ENCODE measurements at places on chromosomes 4 and X.

GRCh38 chr4:189530848-189531247 lies 409.8 kb upstream of the FRG1 start:
- DNase-seq: no peak

DNA sequence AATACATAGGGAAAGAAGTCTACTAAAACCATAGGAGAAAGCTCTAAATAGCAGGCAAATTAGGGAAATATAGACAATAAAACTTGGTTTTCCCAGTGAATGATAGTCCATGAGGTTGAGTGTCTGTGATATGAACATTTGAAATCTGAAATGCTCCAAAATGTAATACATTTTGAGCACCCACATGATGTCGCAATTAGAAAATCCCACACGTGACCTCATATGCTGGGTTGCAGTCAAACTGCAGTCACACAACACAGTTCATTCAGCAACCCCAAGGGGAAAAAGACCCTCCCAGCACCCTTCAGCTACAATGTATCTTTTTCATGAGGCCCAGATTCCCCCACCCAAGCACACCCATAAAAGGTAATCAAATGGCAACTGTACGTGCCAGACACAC lies 155.6 kb downstream of the BTC start:
- no peak for DNase-seq

- DNase-seq: no peak
Observed at GRCh38 chr4:6028168-6028567, 9.9 kb upstream of the C4orf50 start.

DNA sequence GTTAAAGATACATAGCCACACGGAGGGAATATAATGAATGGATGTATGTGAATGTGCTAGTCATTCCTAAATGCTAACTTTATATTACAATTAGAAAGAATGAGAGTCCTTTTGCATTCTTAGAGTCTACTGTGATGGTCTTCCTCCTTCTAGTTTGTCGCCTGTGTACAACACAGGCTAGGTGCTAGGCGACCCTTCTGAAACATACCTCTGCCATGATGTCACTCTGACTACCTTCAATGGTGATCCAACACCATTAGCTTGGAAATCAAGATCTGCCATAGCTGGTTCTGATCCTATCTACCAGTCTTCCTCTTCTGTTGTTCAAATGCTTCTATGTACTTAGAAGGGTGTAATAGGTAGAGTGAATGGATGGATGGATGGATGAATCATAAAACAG lies 151.2 kb downstream of the MGST2 start:
- DNase-seq: no peak

DNA sequence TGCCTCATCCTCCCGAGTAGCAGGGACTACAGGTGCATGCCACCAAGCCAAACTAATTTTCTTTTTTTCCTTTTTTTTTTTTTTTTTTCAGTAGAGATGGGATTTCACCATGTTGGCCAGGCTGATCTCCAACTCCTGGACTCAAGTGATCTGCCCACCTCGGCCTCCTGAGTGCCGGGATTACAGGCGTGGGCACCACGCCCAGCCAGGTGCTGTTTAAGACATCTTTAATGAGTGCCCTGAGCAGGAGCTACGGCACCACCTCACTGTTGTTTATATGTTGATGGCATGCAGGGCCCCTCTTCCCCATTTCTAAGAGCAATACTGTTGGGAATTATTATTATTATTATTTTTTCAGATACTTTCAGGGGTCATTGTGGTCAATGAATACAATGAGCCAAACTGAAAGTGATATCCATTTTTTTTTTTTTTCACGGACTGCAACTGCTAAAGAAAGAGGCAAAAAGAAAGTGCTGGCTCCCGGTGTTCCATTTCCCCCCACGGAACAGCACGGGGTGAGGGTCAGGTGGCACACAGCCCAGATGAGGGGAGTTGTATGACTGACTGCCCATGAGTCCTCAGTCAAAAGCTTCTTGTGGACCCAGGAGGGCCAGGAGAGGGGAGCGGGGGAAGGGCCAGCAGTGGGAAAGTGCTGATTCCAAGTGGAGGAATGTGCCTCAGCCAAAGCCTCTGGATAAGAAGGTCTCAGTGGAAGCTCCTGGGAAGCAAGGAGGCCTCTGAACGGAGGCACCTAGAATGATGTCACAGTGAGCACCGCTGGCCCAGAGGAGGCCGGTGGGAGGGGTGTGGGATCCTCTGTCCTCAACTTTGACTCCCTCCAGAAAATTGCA lies 101.8 kb upstream of the HPF1 start:
- DNase-seq: no peak
